ENCODE measurements at places on chromosomes 2 and 18. TPM values are rescaled to one million over a fixed set of nuclear protein-coding genes. Genes with fewer than 3 reads are reported as not detected.

The RASGRP3 gene
- 13.9 TPM for total RNA-seq

The SLC38A11 gene
- not detected for total RNA-seq

The FMNL2 gene
- 1.6 TPM for total RNA-seq

The SERPINB2 gene
- total RNA-seq = not detected

The FBXO48 gene
- 2.5 TPM for total RNA-seq

The AGXT gene
- not detected for total RNA-seq

The SH2D6 gene
- 0.83 TPM for total RNA-seq

The ANKRD36 gene
- 66.1 TPM for total RNA-seq

The CYP27C1 gene
- not detected for total RNA-seq

The CRYBA2 gene
- not detected for total RNA-seq

The OR6B2 gene
- not detected for total RNA-seq

The KCNK3 gene
- not detected for total RNA-seq

The HRH4 gene
- total RNA-seq = 0.17 TPM

The CLASP1 gene
- total RNA-seq = 68.8 TPM

The ATP6V1B1 gene
- not detected for total RNA-seq

The NT5DC4 gene
- not detected for total RNA-seq

The ADD2 gene
- total RNA-seq = 15.0 TPM

The REG3G gene
- not detected for total RNA-seq

The CDCA7 gene
- 81.4 TPM for total RNA-seq

The COL4A3 gene
- not detected for total RNA-seq

The RSAD2 gene
- 62.2 TPM for total RNA-seq

The CHN1 gene
- total RNA-seq = 1.8 TPM

The SERPINB3 gene
- total RNA-seq = not detected

The TBR1 gene
- total RNA-seq = 0.05 TPM

The ANKRD29 gene
- 0.20 TPM for total RNA-seq

All from T-helper 1 cell treated with Interleukin-12 subunit alpha and Interleukin-12 subunit beta and Interleukin-4 antibody, amounts not matched to agents 30 ng/mL and 1 ng/mL, for 36 hours (primary cell).